Fibroblast of skin of left biceps (primary cell): ENCODE measurements at places on chromosomes 5 and 9.

DNA sequence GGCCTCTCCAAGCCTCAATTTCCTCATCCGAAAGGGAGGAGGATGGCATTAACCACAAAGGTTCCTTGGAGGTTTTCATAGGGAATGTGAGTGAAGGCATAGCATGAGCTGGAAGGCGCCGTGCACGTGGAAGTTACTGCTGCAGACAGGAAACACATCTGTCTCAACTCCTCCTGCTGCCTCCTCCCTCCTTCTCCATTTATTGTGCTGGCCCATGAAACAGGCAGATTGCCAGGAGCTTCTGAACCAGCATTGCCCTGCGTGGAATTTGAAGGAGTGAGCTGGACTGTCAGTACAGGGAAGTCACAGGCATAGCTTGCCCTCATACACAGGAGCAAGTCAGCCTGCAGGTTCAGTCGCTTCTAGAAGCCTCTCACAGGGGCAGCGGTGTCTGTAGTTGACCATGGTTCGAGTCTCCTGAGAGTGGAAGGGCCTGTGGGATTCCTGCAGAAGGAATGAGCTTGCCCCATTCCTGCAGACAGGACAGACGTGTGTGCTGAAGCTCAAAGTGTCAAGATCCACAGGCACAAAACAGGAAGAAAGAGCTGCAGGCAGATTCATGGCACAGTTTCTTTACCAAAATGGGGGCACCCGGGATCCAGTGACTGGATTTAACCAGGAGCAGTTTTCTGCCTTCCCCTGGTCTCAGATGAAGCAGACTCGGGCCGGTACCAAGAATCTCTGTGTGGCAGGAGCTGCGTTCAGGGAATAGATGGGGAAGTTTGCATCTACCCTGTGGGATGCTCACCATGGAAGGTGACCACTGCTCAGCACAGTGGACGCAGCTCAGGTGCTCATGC is 48.7 kb upstream of the CTSL start:
- no peak for DNase-seq

- DNase-seq: no peak
Observed at GRCh38 chr5:174398171-174398570, 326.2 kb upstream of the MSX2 start.

GRCh38 chr5:133269691-133270090 is 217.9 kb downstream of the HSPA4 start:
- DNase-seq: no peak

GRCh38 chr5:149618581-149619248 is 37.4 kb downstream of the ARHGEF37 start:
- DNase-seq: no peak

DNA sequence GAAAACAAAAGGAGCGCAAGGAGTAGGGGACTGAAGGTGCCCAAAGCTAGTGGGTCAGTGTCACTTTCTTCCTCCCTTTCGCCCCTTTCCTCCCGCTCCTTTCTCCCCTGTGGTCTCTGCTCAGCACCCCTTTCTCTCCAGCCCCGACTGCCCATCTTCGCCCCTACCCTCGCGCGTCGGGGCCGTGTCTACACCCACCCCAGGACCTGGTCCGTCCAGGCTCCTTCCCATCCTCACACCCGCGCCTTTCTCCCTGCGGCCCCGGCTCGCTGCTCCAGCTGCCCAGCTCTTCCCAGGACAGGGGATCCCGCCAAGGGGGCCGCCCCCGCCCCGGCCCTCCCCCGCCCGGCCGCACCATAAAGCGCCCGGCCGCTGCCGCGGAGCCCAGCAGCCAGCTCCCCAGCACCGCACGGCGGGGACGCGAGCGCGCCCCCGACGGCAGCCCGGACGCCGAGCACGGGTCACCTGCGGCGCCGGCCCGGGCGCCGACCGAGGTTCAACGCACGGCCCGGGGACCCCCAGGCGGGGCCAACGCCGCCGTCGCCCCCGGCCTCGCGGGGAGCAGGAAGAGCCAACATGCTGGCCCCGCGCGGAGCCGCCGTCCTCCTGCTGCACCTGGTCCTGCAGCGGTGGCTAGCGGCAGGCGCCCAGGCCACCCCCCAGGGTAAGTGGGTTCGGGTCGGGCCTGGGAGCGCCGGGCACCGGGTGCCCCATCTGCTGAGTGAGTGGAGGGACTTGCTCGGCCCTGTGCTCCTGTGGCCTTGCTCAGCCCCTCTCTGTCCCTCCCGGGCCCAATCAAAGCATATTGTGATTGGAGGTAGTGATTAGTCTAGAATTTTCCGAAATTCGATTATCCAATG is at the start of gene THBS4:
Gene THBS4, plus strand, starts transcription at position 387 of the 860 bp plus-strand sequence. Its CDS starts 190 bp downstream, at position 577.
- DNase-seq: no peak

DNA sequence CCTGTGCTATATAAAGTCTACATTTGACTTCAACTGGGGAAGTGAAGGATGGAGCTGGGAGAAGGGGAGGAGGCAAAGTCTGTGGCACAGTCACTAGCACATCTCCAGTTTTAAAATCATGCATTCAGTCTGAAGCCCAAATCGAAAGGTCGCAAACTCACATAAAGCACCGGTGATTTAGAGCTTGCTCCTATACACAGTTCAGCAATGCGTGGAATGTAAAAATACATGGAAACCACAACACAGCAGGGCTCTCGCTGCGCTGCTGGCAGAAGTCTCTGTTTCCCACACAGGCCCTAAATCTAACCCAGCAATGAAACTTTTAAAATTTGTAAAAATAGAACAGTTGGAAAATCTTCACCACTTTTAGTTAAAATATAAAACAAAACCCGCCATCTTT is 68.2 kb downstream of the EBF1 start:
- peak; percentile 64 for DNase-seq

GRCh38 chr9:108478431-108479332 is 377.1 kb downstream of the ACTL7B start:
- DNase-seq: peak; percentile 51

DNA sequence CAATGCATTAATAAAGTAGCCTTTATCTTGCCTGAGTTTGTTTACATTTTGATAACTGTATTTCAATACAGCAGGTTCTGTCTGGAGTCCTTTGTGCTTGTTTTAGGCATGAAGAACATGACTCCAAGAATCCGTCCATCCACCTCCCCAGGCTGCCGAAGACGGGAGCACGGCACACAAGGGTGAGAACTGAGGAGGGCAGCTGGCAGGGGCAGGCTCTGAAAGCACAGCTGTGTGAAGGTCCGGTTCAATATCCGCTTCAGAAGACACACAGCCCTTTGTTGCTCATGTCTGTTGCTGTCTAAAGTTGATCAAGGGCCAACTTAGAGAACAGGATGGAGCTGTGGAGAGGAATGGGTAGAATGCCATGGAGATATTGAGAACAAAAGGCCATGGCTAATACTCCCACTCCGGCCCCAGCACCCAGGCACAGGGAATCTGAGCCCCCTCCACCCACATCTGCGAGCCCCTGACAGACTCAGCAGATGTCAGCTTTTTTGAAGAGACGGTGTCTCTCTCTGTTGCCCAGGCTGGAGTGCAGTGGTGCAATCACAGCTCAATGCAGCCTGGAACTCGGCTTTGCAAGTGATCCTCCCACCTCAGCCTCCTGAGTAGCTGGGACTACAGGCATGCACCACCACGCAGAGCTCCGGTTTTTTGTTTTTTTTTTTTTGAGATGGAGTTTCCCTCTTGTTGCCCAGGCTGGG is 58.5 kb upstream of the GNE start:
- no peak for DNase-seq

- DNase-seq: no peak
Observed at GRCh38 chr9:3756071-3756470, 230.3 kb upstream of the RFX3 start.

GRCh38 chr5:131944702-131945550 is 537 bp downstream of the MEIKIN start:
- DNase-seq: no peak

DNA sequence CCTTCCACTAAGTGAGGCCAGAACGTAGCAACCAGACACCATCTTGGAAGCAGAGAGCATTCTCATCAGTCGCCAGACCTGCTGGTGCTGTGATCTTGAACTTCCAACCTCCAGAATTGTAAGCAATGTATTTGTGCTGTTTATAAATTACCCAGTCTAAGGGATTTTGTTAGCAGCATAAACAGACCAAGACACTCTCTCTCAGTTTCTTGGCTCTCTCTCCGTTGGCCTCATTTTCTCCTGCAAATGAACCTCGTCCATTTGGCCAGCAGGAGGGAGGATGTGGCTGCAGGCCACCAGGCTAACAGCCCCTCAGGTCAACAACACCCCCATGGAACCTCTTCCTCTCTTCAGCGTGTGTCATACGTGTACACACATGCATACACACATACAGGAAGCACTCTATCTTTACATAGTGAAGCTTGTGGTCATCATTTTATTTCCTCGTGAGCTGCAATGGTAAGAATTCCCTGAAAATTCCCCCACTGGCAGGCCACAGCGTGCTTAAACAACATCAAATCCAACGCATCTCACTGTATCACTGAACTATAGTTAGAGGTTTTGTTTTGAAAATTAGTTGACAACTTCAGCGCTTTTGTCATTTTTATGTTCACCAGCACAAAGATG is 62.8 kb upstream of the PPP1R26 start:
- DNase-seq: no peak

- DNase-seq: no peak
Observed at GRCh38 chr5:160297004-160297403, 15.4 kb downstream of the CCNJL start.

GRCh38 chr5:6228257-6229250 is 149.8 kb downstream of the MED10 start:
- no peak for DNase-seq

DNA sequence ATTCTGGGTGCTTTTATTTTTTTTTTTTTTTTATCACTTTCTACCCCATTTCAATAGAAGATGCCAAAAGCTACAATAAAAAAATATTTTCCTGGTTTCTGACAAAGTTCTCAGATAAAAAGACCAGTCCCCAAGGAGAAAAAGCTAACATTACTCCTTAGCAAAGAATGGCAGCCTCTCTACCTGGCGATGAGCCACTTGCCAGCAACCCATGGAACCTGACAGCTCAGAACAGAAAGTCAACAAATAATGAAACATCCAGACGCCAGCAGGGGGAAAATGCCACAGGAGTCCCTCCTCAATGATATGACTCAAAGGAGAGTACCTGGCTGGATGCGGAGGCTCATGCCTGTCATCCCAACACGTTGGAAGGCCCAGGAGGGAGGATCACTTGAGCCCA is 123.2 kb downstream of the MYO10 start:
- no peak for DNase-seq

- no peak for DNase-seq
Observed at GRCh38 chr9:89806371-89807100, 201.7 kb downstream of the GADD45G start.

DNA sequence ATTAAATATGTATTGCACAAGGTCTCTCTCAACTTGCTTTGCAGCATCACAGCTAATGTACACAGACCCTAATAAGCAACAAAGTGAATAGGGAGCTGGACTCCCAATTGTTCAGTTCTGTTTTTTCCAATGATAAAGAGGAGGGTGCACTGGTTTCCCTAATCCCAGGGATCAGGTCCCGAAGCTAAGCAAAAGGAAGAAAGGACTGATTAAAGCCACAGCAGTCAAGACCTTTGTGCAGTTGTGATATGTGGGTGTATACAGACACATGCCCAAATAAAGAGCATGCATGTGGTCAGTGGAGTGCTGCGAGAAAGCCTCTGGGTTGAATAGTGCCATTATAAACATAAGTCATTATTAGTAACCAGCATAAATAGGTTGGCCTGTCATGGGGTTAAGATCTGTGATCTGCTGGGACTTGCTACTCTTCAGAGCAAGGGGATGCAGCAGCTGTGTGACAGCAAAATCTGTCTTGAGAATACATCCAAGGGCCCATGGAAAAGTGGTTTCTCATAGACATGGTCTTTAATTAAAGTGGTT is 1863.1 kb upstream of the WWC1 start:
- DNase-seq: no peak

- no peak for DNase-seq
Observed at GRCh38 chr9:126452106-126452505, 125.5 kb downstream of the MVB12B start.

DNA sequence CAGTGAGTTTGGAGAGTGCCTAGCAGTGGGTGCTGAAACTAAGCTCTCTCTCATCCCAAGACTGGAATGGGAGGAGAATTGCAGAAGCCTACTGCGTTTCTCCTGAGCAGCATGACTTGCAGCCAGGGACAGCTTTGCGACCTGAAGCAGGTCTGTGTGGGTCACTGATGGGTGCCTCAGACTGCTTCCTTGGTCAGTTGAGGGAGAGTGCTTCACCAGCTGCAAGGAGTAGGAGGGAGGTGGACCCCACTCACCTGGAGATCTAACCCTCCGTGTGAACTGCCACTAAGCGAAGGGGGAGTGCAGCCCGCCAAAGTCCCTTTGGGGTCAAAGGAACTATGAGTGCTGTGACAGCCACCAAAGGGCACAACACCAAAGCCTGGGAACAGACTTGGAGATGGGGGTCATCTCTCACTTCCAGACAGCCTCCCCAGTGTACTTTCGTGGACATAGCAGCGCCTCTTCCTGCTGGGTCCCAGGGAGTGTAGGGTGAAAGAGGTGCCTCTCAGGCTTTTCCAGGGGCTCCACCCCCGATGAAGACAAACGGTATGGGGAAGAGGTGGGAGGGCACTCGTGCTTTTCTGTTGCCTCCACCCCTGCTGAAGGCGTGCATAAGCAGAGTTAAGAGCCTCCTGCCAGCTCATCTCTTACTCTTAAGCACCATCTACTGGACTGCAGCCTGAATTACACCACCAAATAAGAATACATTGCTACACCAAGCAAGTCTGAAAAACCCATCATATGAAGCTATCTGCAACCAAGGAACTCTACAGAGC is 34.3 kb upstream of the MACIR start:
- DNase-seq: peak; percentile 42

DNA sequence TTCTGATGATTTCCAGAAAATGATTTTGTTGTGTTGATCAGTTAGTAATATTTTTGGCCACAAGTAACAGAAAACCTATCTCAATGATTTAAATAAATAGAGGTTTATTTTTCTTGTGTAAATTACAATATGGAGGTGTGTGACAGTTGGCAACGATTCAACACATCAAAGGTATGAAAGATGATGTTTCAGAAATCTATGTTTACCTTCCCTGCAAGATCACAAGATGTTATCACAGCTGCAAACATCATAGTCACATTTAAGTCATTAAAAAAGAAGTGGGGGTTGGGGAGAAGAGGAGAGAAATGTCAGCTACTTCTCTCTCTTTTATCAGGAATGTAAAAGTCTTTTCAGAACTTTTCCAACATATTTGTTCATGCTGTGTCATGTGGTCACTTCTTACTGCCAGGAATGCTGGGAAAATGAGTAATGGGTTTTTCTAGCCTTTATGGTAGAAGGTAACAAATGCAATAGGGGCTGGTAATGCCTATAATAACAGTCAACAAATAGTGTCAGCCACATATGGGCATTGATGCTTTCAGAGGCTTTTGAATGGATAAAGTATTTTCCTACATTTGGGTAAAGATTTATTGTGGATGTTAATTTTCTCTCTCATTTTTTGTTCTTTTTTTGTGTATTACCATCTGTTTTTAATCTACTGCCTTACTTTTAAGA is 742.7 kb downstream of the TLE1 start:
- DNase-seq: no peak

GRCh38 chr9:134827559-134827958 is 53.1 kb upstream of the FCN2 start:
- DNase-seq: no peak

DNA sequence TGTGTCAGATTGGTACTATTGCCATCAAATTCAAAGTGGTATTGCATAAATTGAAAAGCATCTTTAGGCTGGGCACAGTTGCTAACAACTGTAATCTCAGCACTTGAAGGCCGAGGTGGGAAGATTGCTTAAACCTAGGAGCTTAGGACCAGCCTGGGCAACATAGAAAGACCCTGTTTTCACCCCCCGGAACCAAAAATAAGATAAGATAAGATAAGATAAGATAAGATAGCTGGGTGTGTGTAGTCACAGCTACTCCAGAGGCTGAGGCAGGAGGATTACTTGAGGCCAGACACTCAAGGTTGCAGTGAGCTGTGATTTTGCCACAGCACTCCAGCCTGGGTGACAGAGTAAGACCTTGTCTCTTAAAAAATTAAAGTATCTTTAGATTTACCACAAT is 297.9 kb upstream of the SEMA6A start:
- no peak for DNase-seq
